HFFc6 (cell line): ENCODE measurements at places on chromosomes 1 and 21.

DNA sequence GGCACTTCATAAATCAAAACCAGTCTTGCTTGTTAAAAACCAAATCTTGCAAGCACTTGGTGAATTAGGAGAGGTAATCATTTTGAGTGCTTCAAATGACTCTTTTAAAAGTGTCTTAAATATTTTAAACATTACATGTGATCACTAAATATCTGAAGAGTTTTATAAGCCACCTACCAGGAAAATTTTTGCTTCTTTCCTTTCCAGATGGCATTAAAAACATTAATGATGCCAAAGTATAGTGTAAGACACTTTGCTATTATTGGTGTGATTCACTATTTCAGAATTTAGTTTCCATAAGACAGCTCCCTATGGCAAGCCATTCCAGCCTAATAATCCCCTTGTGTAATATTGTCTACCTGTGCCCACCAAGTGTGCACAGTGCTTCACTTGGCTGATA, 548.8 kb upstream of the ADAMTS5 start:
- DNase-seq: no peak

DNA sequence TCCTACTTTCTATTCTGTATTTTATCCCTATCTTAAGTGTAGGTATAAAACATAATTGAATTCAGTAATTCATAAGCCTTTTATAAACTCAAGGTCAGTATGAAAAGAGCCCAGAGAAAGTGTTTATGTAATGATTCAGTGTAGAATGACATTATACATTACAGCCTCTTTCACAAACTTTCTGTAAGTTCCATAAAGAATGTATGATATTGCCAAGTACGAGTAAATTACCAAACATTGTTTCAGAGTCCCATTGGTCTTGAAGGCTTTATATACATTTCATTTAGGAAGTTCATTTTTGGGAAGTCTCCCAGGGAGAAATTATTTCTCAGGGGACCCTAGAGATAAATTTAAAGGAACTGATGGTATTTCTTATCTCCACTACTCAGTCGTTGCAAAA, 37.8 kb upstream of the VAMP3 start:
- no peak for DNase-seq

GRCh38 chr1:30085811-30086770, 637.3 kb downstream of the MATN1 start:
- no peak for DNase-seq

- DNase-seq: peak; percentile 78
Measured at GRCh38 chr1:221712198-221712684, 29.6 kb downstream of the DUSP10 start.

DNA sequence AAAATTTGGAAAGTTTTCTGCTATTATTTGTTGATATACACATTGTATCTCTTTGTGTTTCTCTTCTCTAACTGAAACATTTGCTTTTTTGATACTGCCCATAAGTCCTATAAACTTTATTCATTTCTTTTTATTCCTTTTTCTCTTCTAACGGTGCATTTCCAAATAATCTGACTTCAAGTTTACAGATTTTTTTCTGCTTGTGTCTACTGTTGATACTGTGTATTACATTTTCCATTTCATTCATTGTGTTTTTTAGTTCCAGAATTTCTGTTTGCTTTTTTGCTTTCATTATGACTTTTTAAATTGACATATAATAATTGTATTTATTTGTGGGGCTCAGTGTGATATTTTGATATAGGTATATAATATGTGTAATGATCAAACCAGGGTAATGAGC, 38.3 kb upstream of the PLA2G2A start:
- no peak for DNase-seq

GRCh38 chr1:24091971-24092482, 19.9 kb downstream of the MYOM3 start:
- DNase-seq: no peak

GRCh38 chr1:21307210-21307609, 16.9 kb upstream of the ECE1 start:
- no peak for DNase-seq

DNA sequence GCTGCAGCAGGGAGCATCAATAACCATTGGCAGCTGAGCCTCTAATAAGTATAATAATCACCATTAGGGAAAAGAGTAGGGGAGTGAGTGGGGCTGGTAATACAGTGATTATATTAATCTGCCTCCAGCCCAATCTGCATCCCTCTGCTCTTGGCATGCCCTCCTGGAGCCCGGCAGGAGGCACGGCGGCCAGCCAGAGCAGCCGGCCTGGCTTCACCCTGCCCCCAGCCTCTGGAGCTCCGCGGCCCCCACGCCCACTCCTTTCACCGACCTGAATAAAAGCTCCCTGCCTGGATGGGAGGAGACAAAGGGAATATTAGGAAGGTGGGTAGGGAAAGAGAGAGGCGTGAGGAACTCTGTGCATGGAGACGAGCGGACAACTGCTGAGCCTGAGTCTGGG, 28.3 kb downstream of the OPTC start:
- no peak for DNase-seq

DNA sequence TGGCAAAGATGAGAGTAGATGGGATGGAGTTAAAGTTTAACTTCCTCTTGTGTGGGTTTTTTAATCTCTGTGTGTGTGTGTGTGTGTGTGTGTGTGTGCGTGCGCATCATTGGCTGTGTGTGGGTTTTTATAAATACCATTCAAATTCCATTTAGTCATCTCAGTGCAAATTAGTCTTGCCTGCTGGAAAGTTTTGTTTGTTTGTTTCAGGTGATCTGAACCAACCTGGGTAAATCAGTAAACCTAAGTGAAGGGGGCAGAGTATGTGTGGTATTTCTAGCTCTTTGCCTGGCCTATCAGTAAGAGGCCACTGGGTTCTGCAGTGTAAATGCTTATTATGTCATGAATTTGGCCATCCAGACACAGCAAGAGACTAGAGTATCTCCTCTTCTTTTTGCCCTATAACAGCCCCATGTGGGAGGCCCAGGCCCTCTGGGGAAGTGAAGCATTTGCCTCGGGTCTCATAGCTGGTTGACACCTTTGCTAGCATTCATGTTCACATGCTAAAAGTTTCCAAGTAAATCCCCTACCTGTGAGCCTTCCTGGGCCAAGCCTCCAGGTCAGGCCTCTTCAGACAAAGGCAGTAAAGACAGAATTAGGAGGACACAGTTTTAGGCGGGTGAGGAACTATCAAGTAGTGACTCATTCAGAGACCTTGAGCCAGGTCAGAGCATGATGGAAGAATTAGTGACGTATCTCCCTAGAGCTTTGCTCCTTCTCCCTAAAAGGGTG, 14.7 kb downstream of the INTS3 start:
- peak; percentile 40 for DNase-seq

DNA sequence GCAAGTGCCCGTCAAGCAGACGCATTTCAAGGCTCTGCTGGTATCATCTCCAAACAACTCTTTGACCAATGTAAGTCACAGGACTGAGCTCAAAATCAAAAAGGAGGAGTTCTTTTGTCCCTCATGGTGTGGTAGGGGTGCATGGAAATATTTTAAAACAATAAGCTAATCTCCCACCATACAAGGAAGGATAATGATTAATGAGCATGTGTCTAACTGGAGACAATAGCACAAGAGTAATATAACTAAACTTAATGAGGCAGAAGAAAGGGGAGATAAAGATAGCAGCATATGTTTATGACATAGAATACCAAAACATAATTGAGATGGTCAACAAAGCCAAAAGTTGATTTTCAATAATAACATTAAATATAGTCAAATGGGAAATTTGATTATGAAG, 668.0 kb upstream of the ZP4 start:
- no peak for DNase-seq

DNA sequence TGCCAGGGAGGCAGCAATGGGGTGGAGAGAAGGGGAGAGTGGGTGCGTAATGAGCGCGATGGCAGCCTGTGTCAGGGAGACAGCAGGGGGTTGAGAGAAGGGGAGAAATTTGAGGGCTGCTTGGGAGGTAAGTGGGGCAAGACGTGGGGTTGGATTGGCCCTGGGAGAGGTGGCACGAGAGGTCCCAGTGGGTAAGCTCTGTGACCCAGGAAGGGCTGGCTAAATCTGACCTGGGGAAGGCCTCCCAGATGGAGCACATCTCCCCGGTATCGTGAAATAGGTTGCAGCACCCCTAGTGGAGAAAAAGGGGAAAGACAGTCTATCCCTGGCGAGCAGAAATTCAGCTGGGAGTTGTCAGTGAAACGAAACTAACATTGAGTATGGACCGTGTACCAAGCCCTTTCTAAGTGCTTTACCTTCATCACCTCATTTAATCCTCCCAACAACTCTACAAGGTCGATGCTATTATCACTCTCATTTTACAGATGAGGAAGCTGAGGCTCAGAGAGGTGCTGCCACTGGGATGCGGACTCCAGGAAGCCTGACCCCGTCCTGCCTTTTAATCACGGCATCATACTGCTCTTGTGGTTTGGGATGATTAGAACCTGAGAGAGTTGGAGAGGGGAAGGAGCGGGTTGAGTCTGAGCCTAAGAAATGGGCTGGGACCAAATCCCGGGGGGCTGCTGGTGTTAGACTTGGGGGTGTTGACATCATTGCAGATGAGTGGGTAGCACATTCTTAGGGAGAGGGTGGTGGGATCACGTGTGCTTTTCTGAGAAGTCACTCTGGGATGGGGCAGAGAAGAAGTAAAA, 56.6 kb upstream of the RPL11 start:
- DNase-seq: peak; percentile 73

- no peak for DNase-seq
Measured at GRCh38 chr1:47562799-47563198, 125.0 kb downstream of the FOXD2 start.

- no peak for DNase-seq
Measured at GRCh38 chr1:190708418-190709057, 230.9 kb upstream of the BRINP3 start.

DNA sequence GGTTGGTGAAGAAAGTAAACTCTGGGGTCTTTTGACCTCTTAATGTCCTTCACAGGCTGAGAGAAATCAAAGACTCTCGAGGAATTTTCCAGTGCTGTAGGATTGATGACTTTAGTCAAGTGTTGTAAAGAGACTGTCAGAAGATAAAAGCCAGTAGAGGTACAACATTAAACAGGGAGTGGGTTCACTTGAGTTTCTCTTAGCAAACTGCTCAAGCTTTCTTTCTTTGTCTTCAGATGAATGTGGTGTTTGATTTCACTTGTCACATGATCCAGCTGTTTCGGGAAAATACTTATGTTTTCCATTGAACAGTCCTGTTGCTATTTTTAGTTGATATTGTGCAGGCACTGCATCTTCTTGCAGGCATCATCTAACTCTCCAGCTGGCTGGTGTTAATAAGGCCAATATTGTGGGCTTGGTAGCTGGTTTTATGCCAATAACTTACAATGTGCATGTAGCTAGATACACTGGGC, 45.6 kb downstream of the XCL2 start:
- peak; percentile 6 for DNase-seq

GRCh38 chr1:228289239-228289849, 81.5 kb downstream of the OBSCN start:
- DNase-seq: no peak

GRCh38 chr21:17270229-17270628, 242.6 kb upstream of the CXADR start:
- DNase-seq: peak; percentile 32

DNA sequence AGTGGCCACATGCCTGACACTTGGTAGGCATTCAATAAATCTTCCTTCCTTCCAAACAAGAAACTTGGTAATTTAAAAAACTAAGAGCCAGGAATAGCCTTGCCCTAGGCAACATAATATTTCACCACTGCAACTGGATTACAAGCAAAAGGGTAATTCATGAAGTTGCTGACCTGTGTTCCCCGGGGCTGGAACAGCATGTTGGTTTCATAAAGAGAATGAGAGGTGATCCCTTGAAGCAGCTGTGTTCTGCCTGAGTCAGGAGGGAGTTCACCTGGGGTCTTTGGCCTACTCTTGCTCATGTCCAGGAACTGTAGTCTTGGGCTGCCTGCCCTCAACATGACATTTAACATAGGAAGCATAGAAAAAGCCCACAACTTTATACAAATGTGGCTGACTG, 329.0 kb upstream of the DAB1 start:
- DNase-seq: no peak

DNA sequence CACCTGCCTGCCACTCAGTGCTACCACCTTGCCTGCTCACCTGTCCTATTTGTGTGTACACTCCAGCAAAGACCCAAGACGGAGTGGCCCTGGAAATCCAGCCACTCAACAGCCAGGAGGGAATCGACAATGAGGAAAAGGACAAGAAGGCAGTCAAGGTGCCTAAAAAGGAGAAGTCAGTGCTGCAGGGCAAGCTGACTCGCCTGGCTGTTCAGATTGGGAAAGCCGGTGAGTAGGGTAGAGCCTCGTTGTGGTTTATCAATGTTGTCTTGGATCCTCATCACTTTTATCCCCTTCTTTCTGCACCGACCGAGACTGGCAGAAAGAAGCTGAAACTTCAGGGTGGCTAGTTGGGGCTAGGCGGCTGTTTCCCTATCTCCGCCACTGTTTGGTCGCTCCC, 61.4 kb upstream of the LAX1 start:
- DNase-seq: no peak

DNA sequence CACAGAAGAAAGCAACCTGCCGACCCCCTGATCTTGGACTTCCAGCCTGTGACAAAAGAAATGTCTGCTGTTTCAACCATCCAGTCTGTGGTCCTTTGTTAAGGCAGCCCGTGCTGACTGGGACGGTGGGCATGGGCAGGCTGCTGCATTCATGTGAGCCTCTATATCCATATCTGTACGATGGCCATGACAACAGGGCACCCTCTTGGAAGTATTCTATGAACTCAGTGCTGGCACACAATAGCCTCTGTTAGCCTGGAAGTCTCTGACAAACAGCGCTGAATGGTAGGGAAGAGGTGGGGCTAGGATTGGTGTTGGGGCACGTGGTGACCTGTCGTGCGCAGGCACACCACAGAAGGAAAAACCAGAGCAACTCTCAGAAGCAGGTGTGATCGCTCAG, 30.4 kb downstream of the SPATA21 start:
- no peak for DNase-seq

- no peak for DNase-seq
Measured at GRCh38 chr1:192003295-192004077, 154.8 kb upstream of the RGS18 start.

GRCh38 chr21:38925923-38926322, 120.2 kb downstream of the ETS2 start:
- peak; percentile 90 for DNase-seq

GRCh38 chr1:201312298-201312697, 29.0 kb downstream of the PKP1 start:
- DNase-seq: no peak

- no peak for DNase-seq
Measured at GRCh38 chr1:22471610-22472009, 20.0 kb downstream of the ZBTB40 start.
